GF-D8 (cell line): ENCODE measurements at places on chromosomes 5 and 9.

- no peak for DNase-seq
Observed at GRCh38 chr5:317086-317811, 4.3 kb upstream of the AHRR start.

- DNase-seq, result no peak
Observed at GRCh38 chr9:93479726-93480125, 26.3 kb upstream of the FAM120AOS start.

- no peak for DNase-seq
Observed at GRCh38 chr9:93950619-93951601, 4.2 kb downstream of the BARX1 start.

GRCh38 chr5:55900776-55901175 is 49.6 kb downstream of the IL31RA start:
- DNase-seq, result no peak

DNA sequence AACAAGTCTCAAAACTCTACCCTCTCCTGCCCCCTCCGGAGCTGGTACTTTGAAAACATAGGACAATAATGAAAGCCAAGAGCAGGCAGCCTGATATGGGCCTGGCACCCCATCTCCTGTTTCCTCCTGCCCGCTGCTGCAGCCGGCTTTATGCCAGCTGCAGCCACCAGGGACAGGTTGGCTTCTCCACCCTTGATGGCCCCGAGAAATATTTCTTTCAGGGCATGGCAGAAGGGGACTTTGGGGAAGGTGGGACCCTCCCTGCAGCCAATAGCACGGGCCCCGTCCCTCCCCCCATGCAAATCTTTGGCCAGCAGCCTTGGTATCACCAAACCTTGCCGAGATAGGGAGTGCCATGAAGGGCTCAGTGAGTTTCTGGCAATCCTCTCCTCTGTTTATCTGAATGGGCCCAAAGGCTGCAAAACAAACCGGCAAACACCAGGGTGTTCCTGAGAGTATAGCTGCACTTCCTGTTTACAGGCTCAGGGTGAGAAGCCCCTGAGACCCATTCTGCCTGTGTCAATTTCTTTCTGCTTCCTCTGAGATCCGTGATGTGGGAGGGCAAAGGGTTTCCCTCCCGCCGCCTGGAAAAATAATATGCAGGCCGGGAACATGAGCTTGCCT is 73.4 kb upstream of the BOD1 start:
- DNase-seq, result no peak

GRCh38 chr9:126408004-126408403 is 81.4 kb downstream of the MVB12B start:
- no peak for DNase-seq

DNA sequence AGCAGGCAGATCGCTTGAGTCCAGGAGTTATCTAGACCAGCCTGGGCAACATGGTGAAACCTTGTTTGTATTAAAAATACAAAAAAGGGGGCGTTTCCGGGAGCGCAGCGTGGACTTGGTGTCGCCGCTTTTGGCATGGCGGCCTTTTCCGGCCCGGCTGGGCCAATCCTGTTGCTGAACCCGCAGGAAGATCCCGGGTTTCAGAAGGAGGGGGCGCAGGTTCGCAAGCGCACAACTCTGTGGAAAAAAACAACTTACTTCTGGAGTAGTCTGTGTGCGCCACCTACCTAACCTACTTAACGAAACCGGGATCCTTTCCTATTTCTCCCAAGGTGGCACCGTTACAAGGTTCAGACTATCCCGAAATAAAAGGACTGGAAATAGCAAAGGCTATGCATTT is 198.6 kb downstream of the MSX2 start:
- DNase-seq, result no peak

DNA sequence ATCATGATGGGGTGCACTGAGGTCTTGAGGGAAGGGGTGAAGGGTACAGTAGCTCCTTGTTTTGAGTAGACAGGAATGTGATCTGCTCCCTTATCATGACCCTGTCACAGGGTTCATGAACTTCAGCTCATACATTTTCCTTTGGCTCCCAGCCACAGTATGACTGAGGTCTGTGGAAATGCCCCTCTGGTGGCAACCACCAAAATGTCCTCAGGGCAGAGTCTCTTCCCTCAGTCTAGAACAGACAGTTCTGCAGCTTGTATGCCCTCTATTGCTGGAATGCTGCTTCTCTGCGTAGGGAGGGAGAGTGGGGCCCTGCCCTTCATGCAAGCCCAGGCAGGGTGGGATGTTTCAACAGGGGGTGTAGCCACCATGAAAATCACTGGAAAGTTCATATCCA is 53.8 kb upstream of the SNCAIP start:
- DNase-seq, result no peak

DNA sequence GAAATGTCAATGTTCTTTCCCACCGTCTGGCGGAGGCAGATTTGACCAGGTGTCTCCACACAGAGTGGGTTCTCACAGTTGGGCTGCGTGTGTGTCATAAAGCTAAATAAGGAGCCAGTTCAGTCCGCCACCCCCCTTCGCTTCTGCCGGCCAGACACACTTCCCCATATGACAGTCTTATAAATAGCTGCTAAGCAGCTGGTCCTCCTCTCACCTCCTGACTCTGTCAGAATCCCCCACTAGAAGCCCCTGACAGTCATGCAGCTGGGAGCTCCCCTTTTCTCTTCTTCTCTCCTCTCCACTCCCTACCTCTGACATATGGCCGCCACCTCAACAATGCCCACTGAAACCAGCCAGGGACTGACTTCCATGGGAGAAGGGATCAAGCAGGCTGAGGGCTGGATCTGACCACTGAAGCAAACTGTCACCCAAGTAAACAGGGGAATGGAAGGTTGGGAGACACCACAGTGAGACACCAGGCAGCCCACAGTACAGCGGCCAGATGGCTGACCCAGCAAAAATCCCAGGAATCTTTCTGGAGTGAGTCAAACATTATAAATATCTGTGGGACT is 141.9 kb upstream of the EFNA5 start:
- no peak for DNase-seq

DNA sequence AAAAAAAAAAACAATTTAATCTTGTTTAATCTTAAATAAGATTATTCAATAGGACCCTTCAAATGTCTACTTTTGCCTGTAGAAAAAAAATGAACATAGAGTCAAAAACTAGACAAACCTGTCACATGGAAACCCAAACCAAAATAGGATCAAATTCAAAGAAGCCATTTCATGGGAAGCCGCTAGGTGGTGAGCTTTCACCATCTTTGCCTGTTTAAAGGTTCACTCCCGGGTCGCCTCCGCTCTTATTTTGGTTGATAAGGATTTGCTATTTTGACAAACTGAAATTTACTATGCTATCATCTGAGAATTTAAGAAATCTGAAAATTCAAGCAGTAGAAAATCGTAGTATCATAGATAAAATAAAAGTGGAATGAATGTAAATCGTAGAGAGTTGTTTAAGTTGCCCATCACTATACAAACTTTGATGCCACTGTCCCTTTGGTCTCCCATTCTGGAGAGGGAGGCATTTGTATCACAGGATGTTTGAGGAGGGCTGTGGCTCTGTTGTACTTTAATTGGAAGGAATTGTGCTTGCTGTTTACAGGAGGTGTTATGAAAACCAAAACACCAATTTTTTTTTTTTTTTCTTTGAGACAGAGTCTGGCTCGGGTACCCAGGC is 43.5 kb upstream of the DNAH5 start:
- DNase-seq, result no peak

GRCh38 chr9:131679261-131680020 is 60.4 kb downstream of the RAPGEF1 start:
- DNase-seq, result no peak

- DNase-seq, result no peak
Observed at GRCh38 chr9:13033959-13034693, 245.4 kb downstream of the MPDZ start.

- no peak for DNase-seq
Observed at GRCh38 chr5:82339792-82340191, 61.6 kb upstream of the RPS23 start.

DNA sequence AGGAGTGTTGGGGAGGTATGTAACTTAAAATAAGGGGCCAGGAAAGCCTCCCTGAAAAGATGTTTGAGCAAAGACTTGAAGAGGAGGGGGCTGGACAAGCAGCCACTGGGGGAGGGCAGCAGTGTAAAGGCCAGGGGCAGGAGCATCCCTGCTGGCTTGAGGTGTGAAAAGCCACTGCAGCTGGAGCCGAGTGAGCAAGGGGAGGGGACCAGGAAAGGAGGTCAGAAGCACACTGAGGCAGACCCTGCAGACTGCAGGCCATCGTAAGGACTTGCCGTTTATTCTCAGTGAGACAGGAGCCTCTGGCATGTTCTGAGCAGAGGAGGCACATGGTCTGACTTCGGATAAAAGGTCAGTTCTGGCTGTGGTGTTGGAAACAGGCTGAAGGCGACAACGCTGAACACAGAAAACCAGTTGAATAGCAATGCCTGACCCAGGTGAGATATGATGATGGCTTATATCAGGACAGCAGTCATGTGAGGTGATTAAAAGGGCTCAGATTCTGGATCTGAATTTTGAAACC is 10.2 kb upstream of the ERGIC1 start:
- no peak for DNase-seq

GRCh38 chr9:95023217-95024003 is 294.1 kb downstream of the FANCC start:
- DNase-seq, result no peak

DNA sequence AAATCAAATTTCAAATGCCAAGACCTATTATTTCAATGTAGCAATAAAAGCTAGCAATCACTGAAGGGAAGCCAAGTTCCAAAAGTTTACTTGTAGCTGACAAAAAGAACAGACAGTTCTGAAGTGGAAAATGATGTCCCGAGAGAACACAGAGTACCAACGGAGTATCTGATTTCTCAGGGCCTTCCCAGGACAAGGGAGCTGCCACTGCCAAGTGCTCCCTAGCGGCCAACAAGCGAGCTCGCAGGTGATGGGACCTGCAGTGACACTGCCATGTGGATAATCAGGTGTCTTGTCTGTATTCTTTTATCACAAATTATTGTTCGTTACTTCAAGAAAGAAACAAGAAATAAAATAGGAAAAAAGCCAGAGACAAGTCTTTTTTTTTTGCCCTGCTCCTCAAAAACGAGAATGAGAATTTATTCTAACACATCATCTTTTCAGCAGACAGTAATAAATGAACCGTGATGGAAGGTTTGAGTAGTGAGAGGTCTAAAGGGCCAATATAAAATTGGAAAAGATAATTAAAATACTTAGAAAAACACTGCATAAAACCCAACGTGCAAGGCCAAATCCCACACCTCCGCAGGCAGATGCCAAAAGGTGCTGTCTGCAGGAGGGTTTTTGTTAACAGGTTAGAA is 159.4 kb downstream of the MYO10 start:
- DNase-seq, result no peak
